ENCODE measurements at places on chromosomes 1 and 21.

DNA sequence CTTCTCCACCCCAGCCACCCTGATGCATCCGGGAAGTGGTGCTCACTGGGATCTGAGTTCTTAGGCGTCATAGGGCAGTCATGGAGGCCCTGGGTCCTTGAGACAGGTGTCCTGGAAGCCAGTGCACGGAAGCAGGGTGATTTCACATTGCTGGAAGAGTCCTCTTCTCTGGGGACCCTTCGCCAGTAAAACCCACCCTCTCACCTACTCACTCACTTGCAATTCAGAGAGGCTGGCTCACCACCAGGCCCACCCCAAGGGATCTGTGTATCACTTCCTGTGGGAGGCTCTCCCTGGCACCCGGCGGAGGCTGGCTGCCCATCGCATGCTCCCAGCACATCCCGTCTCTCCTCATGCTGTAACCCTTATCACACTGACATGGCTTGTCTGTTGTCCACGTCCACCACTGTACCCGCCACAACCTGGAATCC is 40.2 kb upstream of the EPS8L3 start:
- no peak for DNase-seq

- no peak for DNase-seq
These were observed 208.5 kb upstream of the PROX1 start for GRCh38 chr1:213779228-213779627.

GRCh38 chr1:182595641-182596240 is 6.7 kb upstream of the RNASEL start:
- DNase-seq, result peak; percentile 59

DNA sequence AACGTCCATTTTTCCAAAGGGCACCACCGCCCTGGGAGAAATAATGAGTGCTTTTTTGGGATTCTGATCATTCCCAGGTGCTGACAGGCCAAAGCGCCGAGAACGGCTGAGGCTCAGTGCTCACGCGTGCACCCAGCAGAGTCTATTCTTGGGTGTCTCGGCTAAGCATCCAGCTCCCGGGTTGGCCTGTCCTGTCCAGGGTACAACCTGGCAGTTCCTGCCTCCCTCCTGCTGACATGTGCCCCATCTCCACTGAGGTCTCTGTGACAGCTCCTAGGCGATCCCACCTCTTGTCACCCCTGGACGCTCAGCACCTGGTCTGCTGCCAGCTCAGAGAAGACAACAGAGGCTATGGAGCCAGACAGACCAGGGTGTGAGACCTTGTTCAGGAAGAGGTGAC is 684.5 kb downstream of the PTPRU start:
- no peak for DNase-seq

GRCh38 chr1:33235521-33235920 is 20.8 kb upstream of the ZNF362 start:
- no peak for DNase-seq

GRCh38 chr1:212585210-212585609 is 23.4 kb upstream of the ATF3 start:
- no peak for DNase-seq

DNA sequence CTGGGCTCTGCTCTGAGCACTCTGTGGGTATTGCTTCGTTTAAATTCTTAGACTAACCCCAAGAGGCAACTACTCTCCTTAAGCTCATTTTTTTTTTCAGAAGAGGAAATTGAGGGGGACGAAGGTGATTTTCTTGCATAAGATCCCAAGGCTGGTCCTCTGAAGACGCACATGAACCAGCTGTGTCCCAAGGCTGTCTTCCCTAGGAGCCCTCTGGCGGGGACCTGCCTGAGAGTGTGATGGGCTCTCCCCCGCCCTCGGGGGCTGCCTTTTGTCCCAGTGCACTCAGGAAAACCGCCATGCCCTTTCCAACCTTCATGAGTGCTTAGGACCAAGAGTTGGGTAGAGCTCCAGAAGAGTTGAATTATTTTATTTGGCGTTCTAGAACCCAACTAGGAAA is 21.7 kb downstream of the UMODL1 start:
- no peak for DNase-seq

DNA sequence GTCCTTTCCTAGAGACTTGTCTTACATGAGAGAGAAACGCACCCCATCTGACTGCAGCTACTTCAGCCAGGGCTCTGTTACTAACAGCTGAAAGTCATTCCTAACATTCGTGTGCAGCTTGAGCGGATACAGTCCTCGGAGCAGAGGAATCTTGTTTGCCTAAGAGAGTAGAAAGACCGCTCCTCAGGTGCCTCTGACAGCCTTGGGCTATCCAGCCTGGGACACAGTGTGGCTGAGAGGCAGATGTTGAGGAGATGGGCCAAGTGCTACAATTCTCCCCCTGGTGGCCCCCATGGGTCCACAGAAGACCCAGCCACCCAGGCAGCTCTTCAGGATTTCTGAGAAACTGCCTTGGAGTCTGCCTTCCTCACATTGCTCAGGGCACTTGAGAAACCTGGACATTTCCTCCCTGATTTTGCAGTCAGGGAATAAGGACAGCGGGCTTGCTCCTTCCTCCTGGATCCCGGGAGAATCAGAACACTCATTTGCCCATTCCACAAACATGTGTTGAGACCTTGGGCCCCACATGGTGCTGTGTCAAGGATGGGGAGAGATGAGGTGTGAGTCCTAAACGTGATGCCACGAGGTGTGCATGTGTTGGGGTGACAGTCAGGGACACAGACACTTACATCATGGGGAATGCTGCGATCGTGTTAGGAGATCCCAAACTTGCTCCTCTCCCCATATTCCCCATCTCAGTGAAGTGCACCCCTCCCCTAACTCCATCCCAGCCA is 13.1 kb downstream of the TRIM62 start:
- DNase-seq, result no peak

GRCh38 chr1:165537356-165538109 is 6.3 kb upstream of the LRRC52 start:
- no peak for DNase-seq

GRCh38 chr1:190353538-190354101 is 124.0 kb downstream of the BRINP3 start:
- DNase-seq, result no peak

DNA sequence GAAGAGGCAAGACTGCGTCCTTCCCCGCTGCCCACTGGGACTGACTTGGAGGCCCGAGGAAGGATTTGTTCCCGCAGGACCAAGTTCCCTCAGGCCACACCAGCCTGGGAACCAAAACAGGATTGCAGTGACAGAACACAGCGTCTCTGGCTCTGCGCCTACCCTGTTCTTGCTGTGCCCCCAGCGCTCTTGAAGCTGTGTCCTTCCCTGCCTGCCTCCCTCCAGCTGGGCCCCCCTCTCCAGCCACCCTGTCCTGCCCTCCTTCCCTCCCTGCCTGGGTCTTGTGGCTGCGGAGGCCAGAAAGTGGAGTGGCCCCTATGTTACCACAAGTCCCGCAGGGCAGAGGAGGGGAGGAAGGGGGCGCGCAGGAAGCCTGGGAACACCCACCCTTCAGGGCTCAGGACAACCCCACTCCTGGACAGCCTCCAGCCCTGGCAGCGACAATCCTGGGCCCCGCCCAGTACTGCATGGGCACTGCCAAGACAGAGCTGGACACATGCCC is 164.9 kb downstream of the DYRK1A start:
- DNase-seq, result no peak

DNA sequence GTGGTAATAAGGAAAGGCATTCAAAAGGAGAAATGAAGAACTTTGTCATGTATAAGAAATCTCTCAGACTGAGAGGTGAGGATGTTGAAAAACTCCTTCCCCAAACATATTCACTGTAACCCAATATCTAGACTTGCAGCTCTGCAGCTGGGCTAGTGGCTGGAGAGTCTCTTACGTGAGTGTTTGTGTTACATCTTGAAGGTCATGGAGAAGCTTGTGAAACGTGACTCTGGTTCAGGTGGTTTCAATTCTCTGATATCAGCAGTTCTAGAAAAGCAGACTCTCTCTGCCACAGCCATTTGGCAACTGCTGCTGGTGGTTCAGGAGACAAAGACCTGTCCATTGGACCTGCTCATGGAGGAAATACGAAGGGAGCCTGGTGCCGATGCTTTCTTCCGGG is 55.0 kb upstream of the EPHA8 start:
- no peak for DNase-seq

DNA sequence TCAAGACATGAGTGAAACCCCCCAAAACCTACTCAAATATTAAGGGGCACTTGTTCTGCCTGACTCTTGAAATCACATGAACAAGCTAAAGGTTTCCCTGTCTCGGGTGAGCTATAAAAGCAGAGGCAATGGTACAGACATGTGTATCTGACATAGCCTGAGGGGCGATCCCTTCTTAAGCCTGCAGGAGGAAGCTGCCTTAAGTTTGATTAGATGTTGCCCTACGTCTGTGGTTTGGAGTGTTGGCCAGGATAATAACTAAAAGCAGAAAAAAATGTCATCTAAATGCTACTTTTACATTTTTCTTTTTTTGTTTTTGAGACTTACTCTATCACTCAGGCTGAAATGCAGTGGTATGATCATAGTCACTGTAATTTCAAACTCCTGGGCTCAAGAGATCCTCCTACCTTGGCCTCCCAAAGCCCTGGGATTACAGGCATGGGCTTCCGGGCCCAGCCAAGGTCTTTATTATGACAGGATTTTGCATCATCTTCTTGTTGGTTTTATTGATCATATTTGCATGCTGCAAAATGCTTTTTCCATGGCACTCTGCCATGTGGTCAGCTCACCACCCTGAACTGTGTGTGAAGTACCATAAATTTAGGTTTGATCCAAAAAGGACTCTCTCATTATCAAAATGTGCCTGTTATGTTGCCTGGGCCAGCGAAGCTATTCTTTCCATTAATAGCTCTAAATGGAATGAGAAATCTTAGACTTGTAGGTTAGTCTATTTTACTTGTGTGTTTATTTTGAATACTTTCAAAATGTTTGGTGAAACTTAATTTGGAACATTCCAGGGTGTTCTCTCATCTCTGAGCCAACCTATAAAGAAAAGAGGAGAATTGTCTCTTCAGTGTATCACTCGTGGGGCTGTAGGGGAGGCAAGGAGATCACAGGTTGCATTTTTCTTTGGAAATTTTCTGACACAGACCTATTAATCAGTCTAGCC is 15.0 kb upstream of the HMGN1 start:
- DNase-seq, result no peak

DNA sequence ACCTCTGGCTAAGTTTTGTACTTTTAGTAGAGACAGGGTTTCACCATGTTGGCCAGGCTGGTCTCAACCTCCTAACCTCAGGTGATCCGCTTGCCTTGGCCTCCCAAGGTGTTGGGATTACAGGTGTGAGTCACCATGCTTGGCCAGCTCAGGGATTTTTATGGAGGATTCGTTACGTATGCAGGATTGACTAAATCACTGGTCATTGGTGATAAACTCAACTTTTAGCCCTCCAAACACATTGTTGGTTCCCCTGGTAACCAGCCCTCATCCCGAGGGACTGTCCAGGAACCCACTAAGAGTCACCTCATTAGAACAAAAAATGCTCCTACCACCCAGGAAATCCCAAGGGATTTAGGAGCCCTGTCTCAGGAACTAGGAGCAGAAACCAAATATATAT is 40.4 kb downstream of the ST3GAL3 start:
- no peak for DNase-seq

GRCh38 chr21:18986197-18986596 is 582.6 kb upstream of the TMPRSS15 start:
- DNase-seq, result no peak

- peak; percentile 45 for DNase-seq
These were observed 701 bp downstream of the CEP170 start for GRCh38 chr1:243254233-243254926.

- no peak for DNase-seq
These were observed 18.5 kb upstream of the SLC25A34 start for GRCh38 chr1:15717418-15718125.

GRCh38 chr1:193054169-193054675 is 4.9 kb downstream of the UCHL5 start:
- no peak for DNase-seq

DNA sequence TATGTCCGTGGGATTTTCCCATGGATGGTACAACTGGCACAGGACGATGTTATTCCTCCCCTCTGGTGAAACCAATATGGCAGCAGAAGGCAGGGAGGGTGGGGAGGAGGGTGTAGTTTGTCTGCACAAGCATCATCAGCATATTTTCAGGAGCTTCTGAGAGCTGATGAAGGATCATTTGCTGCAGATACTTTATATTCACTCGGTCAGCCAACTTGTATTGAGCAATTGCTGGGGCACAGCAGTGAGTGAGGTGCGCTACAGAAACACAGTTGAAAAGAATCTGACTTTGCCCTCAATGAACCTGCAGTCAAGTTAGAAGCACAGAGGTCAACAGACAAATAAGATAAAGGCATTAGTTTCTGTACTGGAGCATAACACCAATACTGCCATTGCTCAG is 13.0 kb downstream of the PKP1 start:
- DNase-seq, result no peak

GRCh38 chr21:34825948-34826548 is 157.3 kb downstream of the CLIC6 start:
- DNase-seq, result no peak

GRCh38 chr1:10438677-10439163 is 8.5 kb downstream of the CENPS start:
- no peak for DNase-seq

- DNase-seq, result no peak
These were observed 114.5 kb downstream of the KIAA0319L start for GRCh38 chr1:35442734-35443133.

- no peak for DNase-seq
These were observed 62.5 kb downstream of the OSBPL9 start for GRCh38 chr1:51679435-51679834.

- DNase-seq, result no peak
These were observed 18.6 kb downstream of the FABP3 start for GRCh38 chr1:31354283-31354682.

- DNase-seq, result no peak
These were observed 69.8 kb upstream of the FAM3B start for GRCh38 chr21:41246808-41247207.

DNA sequence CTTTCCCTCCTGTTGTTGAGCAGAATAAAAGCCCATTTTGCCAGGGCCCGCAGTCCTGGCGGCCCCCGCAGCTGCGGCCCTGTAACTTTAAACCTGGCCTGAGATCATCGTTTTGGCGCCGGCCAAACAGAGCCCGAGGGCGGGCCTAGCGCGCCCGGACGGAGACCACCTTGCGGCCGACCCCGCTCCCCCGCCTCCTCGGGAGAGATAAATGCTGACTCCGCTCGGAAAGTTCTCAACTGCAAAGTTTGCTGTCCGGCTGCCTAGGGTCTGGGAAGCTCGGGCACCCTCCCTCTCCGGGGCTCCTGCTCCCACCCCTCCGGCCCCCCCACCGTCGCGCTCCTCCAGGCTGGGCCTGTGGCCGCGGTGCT is at the start of gene PDPN:
TSS of gene PDPN (plus strand) at position 238 of the 371 bp plus-strand sequence. CDS start 202 bp downstream, outside the sequence.
- no peak for DNase-seq

- no peak for DNase-seq
These were observed 26.6 kb upstream of the MPZL1 start for GRCh38 chr1:167695147-167695546.
